Memory B cell (primary cell): ENCODE measurements at places on chromosomes 1 and 21.

GRCh38 chr1:234316937-234317336, 56.3 kb upstream of the COA6 start:
- no peak for DNase-seq

- no peak for DNase-seq
Observed at GRCh38 chr21:34019402-34019801, 54.0 kb upstream of the MRPS6 start.

DNA sequence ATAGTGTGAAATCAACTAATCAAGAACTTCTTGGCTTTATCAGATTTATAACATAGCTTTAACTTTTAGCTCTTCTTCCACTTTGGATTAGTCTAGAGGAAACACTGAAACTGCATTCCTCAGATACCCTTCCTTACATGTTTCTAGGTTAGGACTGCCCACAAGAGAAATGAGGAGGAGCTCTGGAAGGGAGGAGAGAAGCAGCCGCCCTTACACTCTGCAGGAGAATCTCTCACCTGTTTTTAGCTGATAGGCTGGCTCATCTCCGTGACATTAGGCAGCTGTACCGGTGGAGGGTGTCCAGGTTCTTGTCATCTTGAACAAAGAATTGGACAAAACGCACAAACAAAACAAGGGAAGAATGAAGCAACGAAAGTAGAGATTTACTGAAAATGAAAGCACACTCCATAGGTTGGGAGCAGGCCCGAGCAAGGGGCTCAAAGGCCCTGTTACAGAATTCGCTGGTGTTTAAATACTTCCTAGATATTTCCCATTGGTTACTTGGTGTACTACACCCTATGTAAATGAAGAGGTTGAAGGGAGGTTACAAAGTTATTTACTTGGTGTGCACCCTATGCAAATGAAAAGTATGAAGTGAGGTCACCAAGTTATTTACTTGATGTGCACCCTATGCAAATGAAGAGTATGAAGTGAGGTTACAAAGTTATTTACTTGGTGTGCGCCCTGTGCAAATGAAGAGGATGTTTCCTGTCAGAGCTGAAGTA, 524.9 kb upstream of the CHRM3 start:
- DNase-seq = no peak

DNA sequence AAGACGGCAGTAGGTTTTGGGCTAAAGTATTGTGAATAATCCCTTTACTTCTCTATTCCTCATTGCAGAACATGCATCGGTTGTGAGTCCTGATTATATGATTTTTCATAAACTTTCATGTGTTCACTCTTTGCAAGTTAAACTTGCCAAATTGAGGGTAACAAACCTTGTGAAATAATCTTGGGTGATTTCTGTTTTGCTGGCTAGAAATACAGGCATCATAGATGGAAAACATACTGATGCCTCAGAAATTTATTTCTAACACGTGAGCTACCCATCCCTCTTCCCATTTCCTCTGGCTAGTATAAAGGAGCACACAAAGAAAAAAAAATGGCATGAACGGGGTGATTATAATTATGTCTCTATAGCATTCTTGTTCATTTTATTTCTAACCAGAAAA, 39.6 kb downstream of the RGS5 start:
- DNase-seq = no peak

- DNase-seq = no peak
Observed at GRCh38 chr1:205802060-205802459, 10.9 kb downstream of the SLC41A1 start.

DNA sequence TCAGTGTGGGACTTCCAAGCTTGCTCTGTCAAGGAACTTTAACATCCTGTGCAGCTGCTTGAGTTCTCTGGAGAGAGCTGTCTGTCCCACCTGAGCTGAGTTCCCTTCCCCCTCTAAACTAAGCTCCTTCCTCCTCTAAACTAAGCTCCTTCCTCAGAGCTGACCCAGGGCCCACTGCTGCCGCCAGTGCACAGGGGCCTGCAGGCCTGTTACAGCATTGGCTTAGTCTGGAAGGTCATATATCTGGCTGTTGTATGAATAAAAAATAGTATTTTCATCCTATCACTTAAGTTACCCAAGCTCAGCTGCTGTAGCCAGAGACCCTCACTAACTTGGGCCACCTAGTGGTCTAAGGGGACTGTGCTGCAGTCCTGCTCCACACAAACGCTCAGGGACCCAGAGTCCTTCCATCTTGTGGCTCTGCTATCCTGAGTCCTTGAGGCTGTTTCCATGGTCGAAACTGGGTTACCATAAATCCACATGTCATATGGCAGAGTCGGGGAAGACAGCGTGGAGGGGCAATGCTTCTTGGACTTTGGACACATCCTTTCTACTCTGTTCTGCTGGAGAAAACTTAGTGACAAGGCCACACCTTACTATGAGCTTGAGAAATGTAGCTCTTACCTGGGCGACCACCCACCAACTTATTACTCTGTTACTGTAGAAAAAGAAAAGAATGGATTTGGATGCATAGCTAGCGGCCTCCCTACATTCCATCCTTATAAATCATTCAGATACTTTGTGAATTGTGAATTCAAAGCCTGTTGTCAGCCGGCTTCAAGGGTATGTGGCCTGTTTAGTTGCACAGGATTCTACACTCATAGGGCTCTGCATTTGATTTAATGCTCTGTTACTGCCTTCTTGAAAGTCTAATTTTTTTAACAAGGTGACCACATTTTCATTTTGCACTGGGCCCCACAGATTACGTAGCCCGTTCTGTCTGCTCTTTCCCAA, 71.4 kb upstream of the GCLM start:
- DNase-seq = no peak

DNA sequence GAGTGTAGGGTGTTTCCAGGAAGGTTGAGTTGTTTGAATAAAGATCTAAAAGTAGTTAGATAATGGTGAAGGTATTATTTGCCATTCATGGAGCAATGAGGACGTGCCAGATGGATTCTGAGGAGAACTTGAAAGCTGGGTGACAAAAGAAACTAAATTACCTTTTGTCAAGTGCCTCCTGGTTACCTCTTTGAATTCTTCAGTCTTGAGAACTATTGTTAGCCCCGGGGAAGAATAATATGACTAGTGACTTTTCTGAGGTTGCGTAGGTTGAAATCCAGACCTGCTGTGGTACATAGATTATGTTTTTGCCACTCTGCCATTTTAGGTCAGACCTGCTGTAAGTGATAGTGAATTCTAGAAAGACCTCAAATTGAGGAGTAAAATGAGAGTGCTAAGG, 11.5 kb downstream of the LAMC1 start:
- no peak for DNase-seq

GRCh38 chr21:33036430-33037162, 10.9 kb downstream of the OLIG2 start:
- DNase-seq = no peak

DNA sequence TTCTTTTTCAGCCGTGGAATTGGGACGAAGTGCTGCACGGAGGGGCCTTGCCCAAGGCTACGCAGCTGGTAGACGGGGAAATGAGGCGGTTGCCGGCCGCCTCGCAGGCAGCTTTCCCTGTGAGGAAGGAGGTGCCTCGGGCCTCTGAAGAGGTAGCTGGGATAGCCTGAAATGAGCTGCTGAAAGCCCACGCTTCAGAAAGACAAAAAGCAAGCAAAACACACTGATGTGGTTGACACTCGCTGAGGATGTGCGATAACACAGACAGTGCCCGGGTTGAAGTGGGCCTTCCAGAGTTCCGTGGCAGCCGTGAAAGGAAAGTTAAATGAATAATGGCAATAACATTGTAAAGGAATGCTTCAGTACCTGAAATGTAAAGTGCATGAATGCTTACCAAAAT, 47.2 kb downstream of the S1PR1 start:
- DNase-seq = no peak

DNA sequence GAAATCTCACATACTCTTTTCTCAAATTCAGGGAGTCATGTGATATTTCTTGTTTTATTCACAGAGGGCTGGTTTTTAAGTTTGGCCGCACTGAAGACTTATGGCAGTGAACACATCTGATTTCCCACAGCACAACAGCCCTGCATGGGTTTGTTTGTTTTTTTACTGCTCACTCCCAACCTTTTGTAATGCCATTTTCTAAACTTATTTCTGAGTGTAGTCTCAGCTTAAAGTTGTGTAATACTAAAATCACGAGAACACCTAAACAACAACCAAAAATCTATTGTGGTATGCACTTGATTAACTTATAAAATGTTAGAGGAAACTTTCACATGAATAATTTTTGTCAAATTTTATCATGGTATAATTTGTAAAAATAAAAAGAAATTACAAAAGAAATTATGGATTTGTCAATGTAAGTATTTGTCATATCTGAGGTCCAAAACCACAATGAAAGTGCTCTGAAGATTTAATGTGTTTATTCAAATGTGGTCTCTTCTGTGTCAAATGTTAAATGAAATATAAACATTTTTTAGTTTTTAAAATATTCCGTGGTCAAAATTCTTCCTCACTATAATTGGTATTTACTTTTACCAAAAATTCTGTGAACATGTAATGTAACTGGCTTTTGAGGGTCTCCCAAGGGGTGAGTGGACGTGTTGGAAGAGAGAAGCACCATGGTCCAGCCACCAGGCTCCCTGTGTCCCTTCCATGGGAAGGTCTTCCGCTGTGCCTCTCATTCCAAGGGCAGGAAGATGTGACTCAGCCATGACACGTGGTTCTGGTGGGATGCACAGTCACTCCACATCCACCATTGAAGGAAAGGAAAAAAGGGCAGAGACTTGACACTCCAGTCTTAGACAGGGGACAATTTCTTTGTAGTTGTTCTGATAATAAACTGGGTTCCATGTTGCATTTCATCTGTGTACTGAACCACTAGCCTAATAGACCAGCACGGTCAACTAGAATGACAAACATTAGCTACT, 22.8 kb downstream of the TMEM50A start:
- no peak for DNase-seq

DNA sequence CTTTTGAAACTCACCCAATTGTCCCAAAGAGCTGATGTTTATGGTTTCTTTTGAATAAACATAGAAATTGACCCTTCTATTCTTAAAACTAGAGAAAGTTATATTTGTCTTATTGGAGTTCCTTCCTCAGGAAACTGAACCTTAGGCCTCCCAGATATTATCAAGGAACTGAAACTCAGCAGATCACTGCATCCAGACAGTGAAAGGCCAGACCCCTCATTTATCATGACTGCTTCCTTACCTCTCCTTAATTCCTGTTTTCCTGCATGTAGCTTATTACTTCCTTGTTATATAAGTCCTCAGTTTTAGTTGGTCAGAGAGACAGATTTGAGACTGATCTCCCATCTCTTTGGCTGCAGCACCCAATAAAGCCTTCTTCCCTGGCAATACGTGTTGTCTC, 27.5 kb downstream of the SLC22A15 start:
- no peak for DNase-seq

DNA sequence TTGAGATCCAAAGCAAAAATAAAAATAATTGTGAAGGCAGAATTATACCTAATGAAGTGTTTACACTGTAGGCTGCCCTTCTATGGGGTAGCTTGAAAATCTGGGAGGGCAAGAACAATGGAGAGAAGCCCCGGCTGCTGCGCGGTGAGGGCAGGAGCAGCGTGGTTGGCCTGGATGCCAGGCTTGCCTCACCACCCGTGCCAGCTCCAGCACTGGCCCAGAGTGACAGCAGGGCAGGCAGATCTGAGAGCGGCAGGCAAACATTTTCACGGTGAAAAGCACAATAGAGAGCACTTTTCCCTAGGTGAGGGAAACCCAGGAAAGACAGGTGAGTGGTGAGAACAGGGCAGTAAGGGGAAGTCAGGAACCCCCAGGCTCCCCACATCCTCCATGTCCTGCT, 1.4 kb downstream of the PROK1 start:
- no peak for DNase-seq

DNA sequence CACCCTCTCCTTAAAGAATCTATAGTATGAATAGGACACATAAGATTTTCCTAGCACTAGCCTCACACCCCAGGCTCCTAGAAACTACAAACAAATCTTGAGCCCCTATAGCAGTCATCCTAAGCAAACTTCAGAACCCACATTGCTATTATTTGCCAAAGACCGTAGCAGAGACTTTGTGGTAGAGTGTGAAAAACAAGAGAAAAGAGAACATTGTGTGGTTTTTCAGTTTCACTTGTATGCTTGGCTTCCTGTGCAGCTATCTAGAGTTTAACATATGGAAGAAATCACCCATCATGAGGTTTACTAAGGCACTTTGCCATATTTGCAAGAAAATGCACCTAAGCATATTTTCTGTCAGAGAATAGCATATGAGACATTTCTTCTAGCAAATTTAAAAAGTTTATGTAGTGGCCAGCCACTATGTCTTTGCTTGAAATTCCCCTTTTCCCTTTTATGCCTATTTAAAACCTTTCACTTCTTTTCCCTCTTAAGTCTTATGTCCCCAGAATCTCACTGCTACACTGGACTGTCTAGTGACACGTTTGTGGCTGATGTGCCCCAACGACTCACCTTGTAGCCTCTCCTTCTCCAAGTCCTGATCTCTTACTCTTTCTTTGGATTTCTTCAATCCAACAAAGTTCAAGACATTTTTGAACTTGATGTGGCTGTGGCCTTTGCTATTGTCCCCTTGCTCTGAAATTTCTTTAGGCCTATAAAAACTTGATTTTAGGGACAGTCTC, 25.6 kb downstream of the CCDC190 start:
- DNase-seq = no peak

- DNase-seq = no peak
Observed at GRCh38 chr1:178564086-178564782, 51.3 kb downstream of the TEX35 start.

DNA sequence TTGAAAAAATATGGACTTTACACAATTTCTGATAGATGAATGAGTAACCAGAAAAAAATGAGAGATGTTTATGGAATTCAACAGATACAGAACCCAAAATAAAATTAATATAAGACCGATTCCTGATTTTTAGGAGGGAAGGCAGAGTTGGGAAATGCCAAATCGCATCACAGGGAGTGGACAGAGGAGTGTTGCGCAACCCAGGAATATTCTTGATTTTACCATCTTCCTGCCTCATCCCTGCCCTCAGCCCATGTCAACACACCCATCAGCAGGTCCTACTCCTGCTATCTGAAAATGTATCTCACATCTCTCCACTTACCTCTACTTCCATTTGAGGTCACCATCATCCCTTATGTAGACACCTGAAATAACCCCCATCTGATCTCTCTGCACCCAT, 221.0 kb downstream of the DSCAM start:
- no peak for DNase-seq

DNA sequence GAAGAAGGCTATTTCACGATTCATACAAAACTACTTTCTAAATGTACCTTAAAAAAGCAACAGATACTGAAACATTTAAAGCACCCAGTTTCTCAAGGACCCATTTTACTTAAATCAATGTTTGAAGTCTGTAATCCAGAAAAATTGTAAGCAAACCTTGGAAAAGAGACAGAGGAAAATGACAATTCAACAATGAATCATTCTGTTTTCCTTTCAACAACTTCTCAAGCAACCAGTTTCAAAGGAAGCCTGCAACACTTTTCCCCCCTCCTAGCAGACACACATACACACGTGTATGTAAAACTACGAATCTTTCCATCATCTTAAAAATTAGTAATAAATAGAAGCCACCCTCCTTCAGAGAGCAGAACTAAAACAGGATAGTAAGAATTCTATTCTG, 1.2 kb downstream of the RERE start:
- no peak for DNase-seq

DNA sequence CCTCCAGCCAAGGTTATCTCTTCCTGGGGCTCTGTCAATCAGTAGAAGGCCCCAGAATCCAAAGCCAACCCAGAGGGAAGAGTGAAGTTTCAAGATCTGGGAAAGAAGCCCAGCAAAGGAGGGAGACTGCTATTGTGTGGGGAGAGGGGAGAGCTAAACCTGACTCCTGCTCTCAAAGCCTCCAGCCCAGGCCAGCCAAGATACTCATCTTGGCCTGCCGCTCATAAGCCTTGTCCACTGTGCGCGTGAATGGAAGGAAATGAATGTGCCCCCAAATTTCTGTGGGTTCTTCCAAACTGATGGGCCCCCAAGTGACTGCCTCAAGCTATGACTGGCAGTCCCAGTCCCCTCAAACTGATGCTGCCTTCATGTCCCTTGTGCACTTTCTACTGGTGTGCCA, 2.0 kb downstream of the PLXNA2 start:
- no peak for DNase-seq
